ENCODE measurements at places on chromosomes 2 and 18.

DNA sequence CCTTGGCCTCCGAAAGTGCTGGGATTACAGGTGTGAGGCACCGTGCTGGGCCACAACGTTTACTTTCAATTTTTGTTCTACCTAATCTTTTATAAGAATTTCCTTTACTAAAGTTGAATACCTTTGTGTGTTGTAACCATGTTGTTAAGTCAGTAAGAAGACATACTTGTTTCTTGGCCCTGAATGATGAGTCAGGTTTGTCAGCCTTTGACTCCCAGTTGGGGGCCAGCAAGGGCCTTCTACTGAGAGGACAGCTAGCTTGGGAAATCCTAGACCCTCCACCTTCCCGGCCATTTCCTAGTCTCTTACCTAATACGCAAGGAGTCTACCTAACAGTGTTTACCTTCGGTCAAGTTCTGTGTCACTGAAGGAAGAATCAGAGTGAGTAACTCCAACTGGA, 22.7 kb downstream of the MTHFD2 start:
- no peak for DNase-seq

- no peak for DNase-seq
Measured at GRCh38 chr2:238289574-238289973, 1.2 kb upstream of the PER2 start.

DNA sequence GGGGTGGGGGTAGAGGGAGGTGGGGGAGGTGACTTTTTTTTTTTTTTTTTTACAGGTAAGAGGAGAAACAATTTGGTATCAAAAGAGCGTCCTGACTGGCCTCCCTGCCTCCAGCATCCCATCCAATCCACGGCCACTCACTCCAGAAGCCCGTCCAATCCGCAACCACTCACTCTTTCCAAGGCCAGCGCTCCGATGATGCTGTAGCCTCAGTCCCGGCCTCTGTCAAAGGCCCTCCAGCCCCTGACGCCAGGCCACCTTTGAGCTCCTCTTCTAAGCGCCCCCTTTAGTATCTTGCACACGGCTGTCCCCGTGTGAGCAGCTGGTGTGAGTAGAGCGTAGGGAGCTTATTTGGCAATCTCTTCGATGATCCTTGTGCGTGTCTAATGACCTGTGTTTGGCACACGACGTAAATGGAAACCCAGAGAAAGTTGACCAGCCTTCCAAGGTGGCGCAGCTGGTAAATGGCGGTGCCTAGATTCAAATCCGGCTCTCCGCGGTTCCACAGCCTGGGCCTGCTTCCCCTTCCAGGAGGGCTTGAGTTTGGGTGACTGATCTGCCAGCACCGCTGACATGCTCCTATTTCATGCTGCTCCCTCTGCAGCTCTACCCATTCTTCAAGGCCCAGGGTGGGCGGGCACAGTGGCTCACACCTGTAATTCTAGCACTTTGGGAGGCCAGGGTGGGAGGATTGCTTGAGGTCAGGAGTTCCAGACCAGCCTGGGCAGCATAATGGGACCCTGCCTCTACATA, 23.8 kb upstream of the PXDN start:
- no peak for DNase-seq

DNA sequence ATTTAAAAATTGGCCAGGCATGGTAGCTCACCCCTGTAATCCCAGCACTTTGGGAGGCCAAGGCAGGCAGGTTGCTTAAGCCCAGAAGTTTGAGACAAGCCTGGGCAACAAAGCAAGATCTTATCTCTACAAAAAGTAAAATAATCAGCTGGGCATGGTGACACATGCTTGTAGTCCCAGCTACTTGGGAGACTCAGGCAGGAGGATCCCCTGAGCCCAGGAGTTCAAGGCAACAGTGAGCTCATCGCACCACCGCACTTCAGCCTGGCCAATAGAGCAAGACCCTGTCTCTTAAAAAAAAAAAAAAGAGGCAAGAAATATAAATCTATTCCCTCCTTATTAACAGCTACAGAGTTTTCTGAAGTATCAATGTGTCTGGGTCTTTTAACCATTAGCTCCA, 51.9 kb downstream of the ESCO1 start:
- DNase-seq = no peak

DNA sequence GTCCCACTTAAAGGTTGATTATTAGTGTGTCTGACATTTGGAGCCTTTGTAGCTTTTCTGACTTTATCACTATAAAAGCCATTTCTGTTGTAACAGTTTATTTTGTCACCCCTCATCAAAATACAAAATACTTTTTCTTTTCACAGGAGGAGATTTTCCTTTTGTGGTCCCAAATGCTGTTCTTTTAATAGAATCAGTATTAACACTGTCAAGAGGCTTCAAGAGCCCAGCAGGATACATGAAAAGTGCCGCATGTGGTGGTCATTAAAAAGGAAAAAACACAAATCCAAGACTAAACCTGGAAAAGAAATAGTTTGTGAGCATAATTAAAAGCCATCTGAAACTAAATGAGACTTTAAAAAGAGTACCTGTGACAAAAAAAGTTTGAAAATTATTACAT, 515.7 kb downstream of the DCDC2C start:
- DNase-seq = no peak

GRCh38 chr2:235024931-235025773, 73.3 kb downstream of the SH3BP4 start:
- DNase-seq = no peak

- DNase-seq = no peak
Measured at GRCh38 chr2:55743583-55743982, 49.9 kb upstream of the PNPT1 start.

DNA sequence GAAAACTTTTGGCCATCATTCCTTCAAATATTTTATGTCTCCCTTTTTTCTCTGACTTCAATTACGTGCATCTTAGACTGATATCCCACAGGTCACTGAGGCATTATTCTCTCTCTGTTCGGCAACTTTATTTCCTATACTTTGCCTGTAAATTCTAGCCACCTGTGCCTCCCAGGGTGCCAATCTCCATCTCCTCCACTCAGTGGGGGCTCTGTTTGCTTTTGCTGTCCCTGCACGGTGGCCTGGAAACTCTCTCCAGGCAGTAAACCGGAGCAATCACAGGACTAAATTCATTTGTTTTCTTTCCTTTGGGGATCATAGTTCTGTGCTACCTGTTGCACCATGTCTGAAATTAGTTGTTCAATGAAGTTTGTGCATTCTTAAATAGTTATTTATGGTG, 9.6 kb upstream of the MTLN start:
- DNase-seq = no peak

DNA sequence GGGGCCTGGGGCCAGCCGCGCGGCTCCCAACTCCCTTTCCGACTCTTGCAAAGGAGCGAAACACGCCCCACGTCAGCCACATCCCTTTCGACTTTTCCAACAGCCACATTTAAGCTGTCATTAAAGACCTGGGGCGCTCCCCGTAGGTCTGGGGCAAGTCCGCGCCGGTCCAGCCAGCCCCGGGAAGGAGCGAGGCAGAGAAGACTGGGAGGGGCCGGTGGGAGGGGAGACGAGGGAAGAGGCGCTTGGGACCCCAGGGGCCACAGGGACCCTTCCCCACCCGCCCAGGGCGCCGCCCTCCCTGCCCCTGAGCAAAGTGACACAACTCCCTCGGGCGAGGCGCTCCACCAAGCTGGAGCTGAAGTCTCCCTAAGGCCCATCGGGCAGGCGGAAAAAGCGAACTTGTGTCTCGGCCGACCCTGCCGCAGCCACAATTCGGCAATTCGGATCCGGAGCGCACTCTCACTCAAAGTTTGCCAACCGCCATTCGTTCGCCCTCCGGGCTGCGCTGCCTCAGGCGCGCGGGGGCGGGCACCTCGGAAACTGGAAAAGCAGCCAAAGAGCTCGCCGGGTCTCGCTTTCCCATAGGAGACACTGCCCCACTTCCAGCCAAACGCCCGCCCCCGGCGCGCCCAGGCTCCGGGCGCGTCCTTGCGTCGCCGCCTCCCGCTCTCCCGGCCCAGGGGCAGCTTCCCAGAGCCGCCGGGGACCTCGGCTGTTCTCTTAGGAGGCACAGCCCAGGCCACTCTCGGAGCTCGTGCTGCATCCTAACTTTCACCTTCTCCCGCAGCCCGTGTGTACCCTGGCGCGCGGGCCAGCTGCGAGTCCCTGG, 1.1 kb upstream of the KCTD1 start:
- DNase-seq = no peak

GRCh38 chr2:30701782-30702181, 105.5 kb downstream of the CAPN13 start:
- DNase-seq = no peak

- peak; percentile 17 for DNase-seq
Measured at GRCh38 chr2:206164261-206164862, 4.7 kb downstream of the EEF1B2 start.

- no peak for DNase-seq
Measured at GRCh38 chr2:193537531-193537930, 1342.8 kb upstream of the TMEFF2 start.

DNA sequence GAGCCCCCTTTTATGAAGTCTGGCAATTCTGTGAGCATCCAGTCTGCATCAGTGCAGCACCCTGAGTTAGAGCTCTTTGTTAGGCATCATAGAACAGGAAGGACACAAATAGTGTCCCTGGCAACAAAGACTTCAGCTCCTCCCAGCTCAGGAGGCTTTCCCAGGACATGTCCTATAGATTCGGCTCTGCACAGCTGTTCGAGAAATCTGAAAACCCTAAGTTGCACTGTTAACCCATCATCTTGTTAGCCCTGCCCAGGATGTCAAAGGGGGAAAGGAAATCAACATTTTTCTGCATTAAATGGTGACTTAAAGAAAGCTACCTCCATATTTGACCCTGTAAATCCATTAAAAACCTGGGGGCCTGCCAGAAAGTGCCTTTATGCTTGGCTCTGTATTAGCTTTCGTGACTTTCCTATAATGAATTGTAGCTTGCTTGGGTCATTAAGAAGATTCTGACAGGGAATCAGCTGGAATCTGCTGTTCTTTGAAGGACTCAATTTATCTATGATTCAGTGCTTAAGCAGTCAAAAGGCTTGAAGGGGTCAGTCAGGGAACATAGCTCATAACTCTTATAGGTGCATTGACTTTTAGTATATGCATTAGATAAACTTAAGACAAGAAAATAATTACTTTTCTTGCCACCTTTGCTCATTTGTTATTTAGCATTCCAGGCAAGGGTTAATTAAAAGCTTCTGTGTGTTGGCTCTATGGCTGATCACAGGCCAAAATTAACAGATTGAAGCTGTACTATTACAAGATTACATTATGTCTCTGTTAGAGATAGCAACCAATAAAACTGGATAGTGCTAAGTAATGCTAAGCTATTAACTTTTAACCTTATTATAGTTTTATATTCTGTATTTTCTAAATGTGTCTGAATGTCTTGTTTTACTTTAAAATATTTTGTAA, 20.6 kb downstream of the ERMN start:
- DNase-seq = peak; percentile 63

DNA sequence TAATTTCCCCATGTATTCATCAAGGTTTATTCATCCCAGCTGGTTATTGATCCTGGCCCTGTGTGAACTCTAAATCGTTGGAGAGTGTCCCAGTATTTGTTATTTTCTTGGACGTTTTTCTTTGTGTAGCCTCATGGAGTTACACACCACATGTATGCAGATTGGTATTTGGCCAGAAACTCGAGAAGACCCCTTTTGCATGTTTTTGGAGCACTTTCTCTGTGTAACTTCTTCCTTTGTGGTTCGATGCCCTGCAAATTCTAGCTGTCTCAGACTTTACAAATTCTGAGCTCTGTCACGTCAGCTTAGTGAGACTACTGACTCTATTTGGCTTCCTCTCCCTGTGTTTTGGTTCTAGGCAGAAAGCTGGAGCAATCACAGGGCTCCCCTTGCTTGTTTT, 198.7 kb downstream of the MCFD2 start:
- no peak for DNase-seq

GRCh38 chr18:59232309-59233016, 12.5 kb downstream of the GRP start:
- DNase-seq = no peak

GRCh38 chr2:43219383-43220228, 6.8 kb downstream of the ZFP36L2 start:
- DNase-seq = peak; percentile 57

DNA sequence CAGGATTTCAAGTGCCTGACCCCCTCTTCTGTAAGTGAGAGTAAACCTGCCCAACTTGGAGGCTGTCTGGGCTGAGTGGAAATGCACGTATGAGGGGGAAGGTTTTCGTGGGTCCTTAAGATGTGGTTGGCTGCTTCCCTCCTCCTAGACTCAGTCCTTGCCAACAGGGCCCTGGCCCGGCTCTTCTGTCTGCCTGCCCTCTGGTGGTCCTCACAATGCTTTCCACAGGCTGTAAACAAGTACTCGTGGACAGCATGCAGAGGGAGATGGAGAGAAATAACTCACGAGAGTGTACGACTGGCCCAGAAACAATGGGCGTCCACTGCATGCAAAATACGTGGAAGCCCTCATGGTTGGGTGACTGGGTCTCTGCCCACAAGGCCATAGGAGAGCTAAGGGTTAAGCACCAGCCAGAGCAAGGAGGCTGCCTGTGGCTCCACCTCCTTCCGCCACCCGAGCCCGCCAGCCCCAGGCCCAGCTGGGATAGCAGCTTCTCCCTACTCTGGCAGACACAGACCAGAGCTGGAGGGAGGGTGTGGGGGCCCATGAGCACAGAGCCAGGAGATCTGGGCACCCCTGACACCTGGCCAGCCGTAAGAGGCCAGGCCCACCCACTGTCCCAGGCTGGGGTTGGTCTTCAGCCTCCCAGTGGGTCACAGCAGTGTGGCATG, 17.0 kb upstream of the ARHGEF4 start:
- DNase-seq = no peak

DNA sequence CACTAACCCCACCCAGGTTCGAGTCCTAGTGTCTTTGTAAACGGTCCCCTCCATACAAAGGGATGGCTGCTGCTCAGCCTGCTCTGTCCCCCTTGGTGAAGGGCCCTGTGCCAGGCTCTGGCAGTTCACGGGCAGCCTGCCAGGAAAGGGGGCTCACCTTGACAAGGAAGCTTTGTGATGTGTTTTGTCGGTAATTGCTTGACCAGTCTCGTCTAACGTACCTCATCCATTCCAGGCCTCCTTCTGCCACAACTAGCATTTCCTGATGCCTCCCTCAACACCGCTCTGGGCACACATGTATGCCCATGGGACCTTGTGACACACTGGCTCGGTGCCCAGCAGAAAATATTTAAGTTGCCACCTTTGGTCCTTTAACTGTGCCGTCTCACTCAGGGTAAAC, 171.9 kb downstream of the KLHL29 start:
- DNase-seq = no peak

- peak; percentile 55 for DNase-seq
Measured at GRCh38 chr2:177295484-177295883, 31.0 kb upstream of the NFE2L2 start.

DNA sequence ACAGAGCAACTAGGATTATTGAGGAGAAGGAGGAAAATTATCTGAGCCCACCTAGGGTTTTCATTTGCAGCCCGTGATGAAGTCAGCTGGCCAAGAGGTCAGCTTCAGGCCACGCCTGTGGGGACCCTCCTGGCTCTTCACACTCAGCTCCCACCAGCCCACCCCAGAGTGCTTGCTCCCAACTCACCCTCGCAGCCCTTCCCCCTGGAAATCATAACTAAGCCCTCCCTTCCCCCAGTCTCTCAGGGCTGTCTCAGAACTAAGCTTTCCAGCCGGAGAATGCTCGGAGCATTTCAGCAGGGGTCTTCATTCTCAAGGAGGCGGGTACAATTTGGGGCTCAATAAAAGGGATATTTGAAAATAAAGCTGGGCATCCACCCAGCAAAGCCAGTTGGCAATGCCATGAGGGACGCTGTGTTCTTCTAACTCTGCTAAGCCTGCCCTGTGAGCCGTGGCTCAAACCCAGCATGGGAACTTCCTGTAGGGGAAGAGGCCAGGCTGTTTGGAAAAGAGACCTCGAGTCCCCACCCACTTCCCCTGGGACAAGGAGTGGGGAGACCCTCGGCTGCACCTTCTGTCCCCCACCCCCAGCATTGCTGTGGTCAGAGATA, 194.9 kb downstream of the CTIF start:
- no peak for DNase-seq

Data from GM04504 (cell line).